ENCODE measurements at places on chromosomes 2 and 18.

DNA sequence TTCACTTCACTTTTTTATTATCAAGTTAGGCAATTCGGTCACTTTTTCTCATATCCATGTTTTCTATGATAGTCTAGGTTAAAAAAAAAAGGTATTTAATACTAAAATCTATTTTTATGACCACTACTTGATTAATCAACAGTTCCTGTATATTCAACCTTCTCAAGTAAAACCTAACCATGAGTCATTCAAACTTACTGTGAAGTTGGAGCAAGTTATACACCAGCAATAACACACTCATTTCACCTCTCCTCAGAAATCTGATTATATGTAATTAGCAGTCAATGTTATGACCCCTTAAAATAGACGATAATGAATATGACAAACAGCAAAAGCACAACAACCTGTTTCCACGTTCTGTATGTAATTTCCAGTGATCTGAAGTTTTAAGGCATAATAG is 35.0 kb upstream of the ADAM17 start:
- H3K27ac ChIP-seq, result no peak overlapping the region
- H3K36me3 ChIP-seq, result peaks cover 31% of the 10 kb centered on the region
- no peaks in the 10 kb centered on the region for H3K27me3 ChIP-seq
- no peak overlapping the region for H3K4me3 ChIP-seq
- H3K4me1 ChIP-seq, result no peaks in the 10 kb centered on the region
- DNase-seq, result no peak

- no peaks in the 10 kb centered on the region for H3K27me3 ChIP-seq
- H3K4me3 ChIP-seq, result no peak overlapping the region
- no peaks in the 10 kb centered on the region for H3K4me1 ChIP-seq
- H3K27ac ChIP-seq, result no peak overlapping the region
- peaks cover 25% of the 10 kb centered on the region for H3K36me3 ChIP-seq
Observed at GRCh38 chr2:135786823-135787222, 45.2 kb downstream of the UBXN4 start.

DNA sequence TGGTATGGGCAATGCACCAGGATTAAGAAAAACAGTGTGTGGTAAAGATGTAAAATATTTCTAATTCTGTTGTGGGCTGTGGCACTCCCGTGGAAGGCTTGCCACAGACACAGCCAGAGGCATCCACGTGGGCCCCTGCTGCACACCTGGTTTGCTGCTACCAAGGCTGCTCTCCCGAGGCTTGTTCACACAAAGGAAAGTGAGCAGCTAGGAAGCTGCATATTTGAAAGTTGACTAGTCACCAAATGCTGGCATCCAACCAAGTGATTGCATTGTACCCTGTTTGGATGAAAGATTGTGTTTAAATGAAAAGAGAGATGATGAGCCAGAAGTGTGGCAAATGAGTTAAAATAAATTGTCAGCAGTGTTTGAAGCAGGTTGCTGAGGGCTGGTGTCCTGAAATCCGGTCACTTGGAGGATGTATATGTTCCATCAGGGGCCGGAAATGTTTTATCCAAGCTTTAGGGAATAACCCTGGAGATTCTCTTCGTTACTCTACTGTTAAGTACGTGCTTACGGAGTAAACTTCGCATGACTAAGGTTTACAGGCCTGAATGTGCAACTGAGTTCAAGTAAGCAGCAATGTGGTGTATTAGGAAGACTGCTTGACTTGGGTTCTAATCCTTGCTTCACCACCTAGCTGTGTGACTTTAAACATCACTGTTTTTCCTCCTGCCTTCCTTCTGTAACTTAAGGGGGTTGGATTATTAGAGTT is 86.1 kb downstream of the MSH2 start:
- no peaks in the 10 kb centered on the region for H3K27me3 ChIP-seq
- peaks cover 5% of the 10 kb centered on the region for H3K36me3 ChIP-seq
- H3K4me3 ChIP-seq, result no peak overlapping the region

DNA sequence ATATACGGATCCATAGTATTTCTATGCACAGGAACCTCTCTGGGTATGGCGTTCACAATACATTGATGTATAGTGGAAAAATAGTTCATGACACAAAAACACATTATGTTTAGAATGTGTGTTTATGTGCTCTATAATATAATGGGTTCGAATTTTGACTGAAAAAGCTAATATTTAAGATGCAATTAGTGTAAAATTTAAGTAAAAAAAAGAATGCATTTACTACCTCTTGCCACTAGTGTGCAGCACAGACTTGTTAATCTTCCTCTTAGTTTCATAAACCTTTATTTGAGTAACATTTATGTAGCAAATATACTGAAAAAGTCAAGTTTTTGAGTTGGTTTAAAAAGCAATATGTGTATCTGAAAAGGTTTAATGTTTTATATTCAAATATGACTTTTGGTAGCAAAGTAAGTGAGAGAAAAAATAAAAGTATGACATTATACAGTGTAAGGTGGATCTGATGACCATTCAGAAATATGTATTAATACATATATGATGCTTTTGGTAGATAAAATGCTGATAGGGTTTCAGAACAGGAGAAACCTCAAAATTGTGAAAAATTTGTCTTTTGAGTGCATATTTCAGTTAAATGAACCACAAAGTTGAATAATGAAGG is 49.4 kb downstream of the CCDC102B start:
- H3K27me3 ChIP-seq, result no peaks in the 10 kb centered on the region
- no peaks in the 10 kb centered on the region for H3K4me1 ChIP-seq
- H3K4me3 ChIP-seq, result no peak overlapping the region
- no peaks in the 10 kb centered on the region for H3K36me3 ChIP-seq
- H3K27ac ChIP-seq, result no peak overlapping the region

DNA sequence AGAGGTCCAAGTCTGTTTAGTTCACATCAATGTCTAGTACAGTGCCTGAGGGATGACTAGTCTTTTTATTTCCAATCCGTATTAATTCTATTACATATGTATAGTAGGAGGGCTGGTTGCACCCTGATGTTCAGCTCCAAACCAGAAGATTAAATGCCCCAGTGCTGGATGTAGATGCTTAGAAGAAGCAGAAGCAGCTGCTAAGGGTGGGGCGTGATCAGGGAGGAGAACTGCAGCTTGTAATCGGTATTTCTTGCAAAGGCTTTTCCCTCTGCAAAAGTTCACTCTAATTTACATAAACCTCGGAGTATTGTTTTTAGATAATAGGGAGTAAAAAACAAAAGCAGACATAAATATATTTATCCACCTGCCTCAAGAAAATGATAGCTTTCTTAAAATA is 145.3 kb upstream of the ITGA4 start:
- no peak overlapping the region for H3K4me3 ChIP-seq
- H3K27me3 ChIP-seq, result no peaks in the 10 kb centered on the region
- H3K36me3 ChIP-seq, result no peaks in the 10 kb centered on the region
- no peaks in the 10 kb centered on the region for H3K4me1 ChIP-seq
- DNase-seq, result no peak

DNA sequence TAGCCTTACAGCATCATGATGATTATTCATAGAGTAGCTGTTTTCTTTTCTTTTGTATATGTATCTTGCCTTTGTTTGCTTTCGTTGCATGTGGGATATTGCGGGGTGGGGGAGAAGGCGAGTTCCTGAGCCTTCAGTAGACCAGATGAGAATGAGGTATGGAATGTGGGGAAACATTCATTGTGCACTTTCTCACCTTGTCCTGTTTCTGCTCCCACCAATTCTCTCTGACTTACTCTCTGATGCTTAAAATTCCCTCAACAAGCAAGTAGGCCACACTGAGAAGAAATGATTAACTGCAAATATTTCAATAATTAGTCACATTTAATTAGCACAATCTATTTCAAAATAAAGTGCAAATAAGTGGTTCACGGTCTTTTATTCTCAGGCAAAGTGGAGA is 31.0 kb downstream of the GKN2 start:
- H3K27me3 ChIP-seq, result no peaks in the 10 kb centered on the region
- no peak overlapping the region for H3K4me3 ChIP-seq
- no peaks in the 10 kb centered on the region for H3K36me3 ChIP-seq
- DNase-seq, result no peak
- no peaks in the 10 kb centered on the region for H3K4me1 ChIP-seq

- H3K4me3 ChIP-seq, result no peak overlapping the region
- no peaks in the 10 kb centered on the region for H3K27me3 ChIP-seq
- DNase-seq, result no peak
- H3K4me1 ChIP-seq, result peaks cover 40% of the 10 kb centered on the region
- H3K27ac ChIP-seq, result no peak overlapping the region
Observed at GRCh38 chr2:10452956-10453904, 5.1 kb upstream of the ODC1 start.

DNA sequence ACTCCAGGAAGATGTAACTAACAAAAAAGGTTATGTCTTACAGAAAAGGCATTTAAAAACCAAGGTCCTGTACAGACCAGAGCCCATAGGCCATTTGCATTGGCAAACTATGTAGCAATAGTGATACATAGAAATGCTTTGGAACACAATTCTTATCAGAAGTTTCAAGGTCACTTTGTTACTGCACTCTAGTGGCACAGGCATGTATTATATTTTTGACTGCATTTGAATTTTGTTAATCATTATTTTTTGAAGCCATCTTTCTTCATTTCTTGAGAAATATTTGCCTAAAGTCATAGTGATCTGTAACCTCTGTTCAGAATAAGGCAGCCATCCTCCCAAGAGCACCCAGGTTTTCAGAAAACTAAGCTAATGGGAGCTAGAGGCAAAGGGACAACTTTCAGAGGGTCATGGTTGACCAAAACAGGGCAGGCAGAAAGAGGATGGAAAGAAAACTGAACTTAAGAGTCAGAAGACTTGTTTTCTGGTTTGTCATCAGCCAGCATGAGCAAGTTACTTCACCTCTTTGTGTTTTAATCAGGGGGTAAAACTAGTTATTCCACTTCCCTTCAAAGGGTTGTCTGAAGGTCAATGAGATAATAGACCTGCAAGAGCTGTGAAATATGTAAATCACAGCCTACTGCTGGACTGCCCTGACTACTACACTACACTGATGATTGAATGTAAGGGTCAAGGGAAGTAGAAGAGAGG is 41.5 kb downstream of the SLC38A11 start:
- DNase-seq, result no peak
- peaks cover 12% of the 10 kb centered on the region for H3K4me1 ChIP-seq
- no peak overlapping the region for H3K4me3 ChIP-seq

Measured in tibial artery (tissue), 4 donors.